ENCODE measurements at places on chromosomes 11 and 22. TPM values are rescaled to one million over a fixed set of nuclear protein-coding genes. Genes with fewer than 3 reads are reported as not detected.

GRCh38 chr11:71117311-71117710 is 135.1 kb downstream of the SHANK2 start:
- peaks cover 3% of the 10 kb centered on the region for H3K4me1 ChIP-seq
- no peaks in the 10 kb centered on the region for H3K36me3 ChIP-seq
- no peak for DNase-seq
- H3K27me3 ChIP-seq = no peaks in the 10 kb centered on the region

DNA sequence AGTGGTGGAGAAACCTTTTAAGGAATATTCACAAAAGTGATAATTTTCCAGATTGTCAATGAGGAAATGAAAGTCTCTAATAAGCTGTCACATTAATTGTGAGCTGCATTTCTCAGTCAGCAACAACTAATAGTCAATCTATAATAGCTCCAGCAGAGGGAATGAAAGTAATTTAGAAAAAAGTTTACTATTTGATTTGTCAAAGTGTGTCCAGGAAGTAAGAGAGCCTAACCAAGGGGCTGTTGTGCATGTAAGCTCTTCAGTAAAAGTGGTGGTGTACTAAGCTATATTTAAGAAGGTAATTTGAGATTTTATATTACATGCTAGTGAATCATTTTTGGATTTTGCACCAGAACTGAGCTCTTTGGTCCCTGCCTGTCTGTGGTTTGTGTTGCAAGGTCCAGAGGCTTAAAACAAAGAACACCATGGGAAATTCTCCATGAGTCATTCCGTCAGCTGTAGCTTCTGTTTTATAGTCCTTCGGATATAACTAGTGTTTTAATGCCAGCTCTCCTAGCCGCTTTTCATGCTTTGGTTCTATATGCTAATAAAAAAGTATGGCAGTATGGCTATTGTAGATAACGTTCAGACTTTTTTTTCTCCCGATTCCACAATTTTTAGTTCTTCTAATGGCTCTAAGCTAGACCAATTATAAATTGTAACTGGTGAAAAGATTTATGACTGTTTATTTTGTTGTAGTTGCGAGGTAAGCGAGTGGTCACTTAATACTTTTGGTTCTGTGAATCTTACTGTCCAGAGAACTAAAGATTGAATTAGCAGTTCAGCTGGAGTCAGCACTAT is 64.6 kb downstream of the ARHGEF12 start:
- peak; percentile 55 for DNase-seq
- no peaks in the 10 kb centered on the region for H3K36me3 ChIP-seq
- H3K4me1 ChIP-seq = peaks cover 55% of the 10 kb centered on the region
- H3K4me3 ChIP-seq = no peak overlapping the region
- H3K27ac ChIP-seq = no peak overlapping the region

The IGSF9B gene
- total RNA-seq = 22.3 TPM

- peaks cover 13% of the 10 kb centered on the region for H3K36me3 ChIP-seq
- H3K27me3 ChIP-seq = no peaks in the 10 kb centered on the region
- H3K4me1 ChIP-seq = peaks cover 12% of the 10 kb centered on the region
Measured at GRCh38 chr22:46866591-46866990, 104.1 kb downstream of the TBC1D22A start.

The LGALS12 gene
- 0.55 TPM for total RNA-seq

The TCN2 gene
- 1.8 TPM for total RNA-seq

The PHETA2 gene
- total RNA-seq = 30.1 TPM

GRCh38 chr11:92224407-92225124 is at the start of gene FAT3:
FAT3 (plus strand) TSS chr11:92224818; CDS start chr11:92352113, 127,295 bp downstream.
- H3K27ac ChIP-seq = peak within 1 kb of the TSS; percentile 20
- no peak for DNase-seq
- peaks cover 38% of the 10 kb centered on the region for H3K27me3 ChIP-seq
- peak within 1 kb of the TSS; percentile 54 for H3K4me3 ChIP-seq
- H3K4me1 ChIP-seq = peaks cover 56% of the 10 kb centered on the region
- H3K36me3 ChIP-seq = no peaks in the 10 kb centered on the region

The P4HA3 gene
- not detected for total RNA-seq

The NNMT gene
- 308 TPM for total RNA-seq

DNA sequence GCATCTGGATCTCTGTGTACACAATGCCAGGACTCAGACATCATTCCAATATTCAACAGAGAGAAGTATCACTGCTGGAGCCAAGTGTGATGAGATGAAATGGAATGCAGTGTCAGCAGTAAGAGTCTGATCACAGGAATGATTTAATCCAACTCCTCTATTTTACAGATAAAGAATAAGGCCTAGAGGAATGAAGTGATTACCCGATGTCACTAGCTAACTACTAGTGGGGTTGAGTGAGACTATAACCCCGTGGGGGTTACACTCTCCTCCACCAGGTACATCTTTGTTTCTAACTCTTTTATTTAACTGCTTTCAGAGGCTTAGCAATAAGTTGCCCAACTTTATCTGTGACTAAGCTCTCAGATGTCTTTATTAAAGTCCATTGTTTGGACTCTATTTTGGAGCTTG is 94.2 kb upstream of the FAT3 start:
- no peak for DNase-seq
- H3K4me3 ChIP-seq = no peak overlapping the region
- H3K4me1 ChIP-seq = peaks cover 6% of the 10 kb centered on the region
- no peaks in the 10 kb centered on the region for H3K36me3 ChIP-seq
- H3K27ac ChIP-seq = no peak overlapping the region
- no peaks in the 10 kb centered on the region for H3K27me3 ChIP-seq

- H3K4me3 ChIP-seq = no peak overlapping the region
- peak; percentile 42 for DNase-seq
- no peaks in the 10 kb centered on the region for H3K36me3 ChIP-seq
- peaks cover 6% of the 10 kb centered on the region for H3K4me1 ChIP-seq
- peak overlapping the region; percentile 15 for H3K27ac ChIP-seq
Measured at GRCh38 chr22:36862251-36863242, 1.7 kb downstream of the NCF4 start.

DNA sequence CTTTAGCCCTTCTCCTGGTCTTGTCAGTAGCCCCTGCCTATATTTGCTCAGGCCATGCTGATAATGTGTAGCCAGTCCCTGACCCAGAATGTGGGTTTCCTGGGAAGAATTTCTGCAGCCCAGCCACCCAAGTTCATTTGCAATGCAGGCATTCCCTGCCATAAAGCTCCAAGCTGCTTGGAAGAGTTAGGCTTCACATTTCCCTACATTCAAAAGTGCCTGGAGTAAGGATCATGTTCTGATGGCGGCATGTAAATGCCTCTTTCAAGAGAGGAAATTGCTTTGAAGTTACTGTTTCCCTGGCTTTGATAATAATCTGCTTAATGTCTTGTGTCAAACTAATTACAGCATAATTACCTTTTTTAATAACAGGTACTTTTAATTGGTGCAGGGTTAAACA is 266.1 kb downstream of the MIAT start:
- H3K27me3 ChIP-seq = no peaks in the 10 kb centered on the region
- H3K4me3 ChIP-seq = no peak overlapping the region
- DNase-seq = no peak
- H3K36me3 ChIP-seq = no peaks in the 10 kb centered on the region

GRCh38 chr11:120566176-120566575 is 54.6 kb downstream of the GRIK4 start:
- no peak for DNase-seq
- H3K27ac ChIP-seq = no peak overlapping the region
- no peaks in the 10 kb centered on the region for H3K36me3 ChIP-seq
- peaks cover 18% of the 10 kb centered on the region for H3K4me1 ChIP-seq
- no peak overlapping the region for H3K4me3 ChIP-seq
- peaks cover 70% of the 10 kb centered on the region for H3K27me3 ChIP-seq

- H3K4me1 ChIP-seq = no peaks in the 10 kb centered on the region
- no peak overlapping the region for H3K4me3 ChIP-seq
- H3K27ac ChIP-seq = no peak overlapping the region
- H3K27me3 ChIP-seq = peaks cover 68% of the 10 kb centered on the region
Measured at GRCh38 chr11:117789241-117789640, 7.8 kb downstream of the DSCAML1 start.

DNA sequence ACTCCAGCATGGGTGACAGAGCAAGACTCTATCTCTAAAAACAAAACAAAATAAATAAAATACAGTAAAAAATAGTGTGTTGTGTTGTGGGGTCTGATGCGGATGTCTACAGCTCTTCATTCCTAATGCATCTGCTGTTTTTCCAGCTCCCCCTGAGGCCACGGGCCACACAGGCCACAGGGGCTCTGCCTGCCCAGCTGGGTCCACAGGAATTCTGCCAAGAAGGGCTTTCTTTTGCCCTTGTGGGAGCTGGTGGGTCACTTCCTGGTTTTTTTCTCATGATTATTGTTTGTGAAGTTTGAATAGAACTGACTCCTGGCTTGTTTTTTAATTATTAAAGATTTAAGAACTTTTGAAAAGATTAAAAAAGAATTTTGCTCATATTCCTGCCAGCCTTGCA is 67.4 kb upstream of the CLDN5 start:
- H3K4me1 ChIP-seq = no peaks in the 10 kb centered on the region
- no peak overlapping the region for H3K4me3 ChIP-seq
- H3K27ac ChIP-seq = no peak overlapping the region
- no peak for DNase-seq
- H3K27me3 ChIP-seq = no peaks in the 10 kb centered on the region
- no peaks in the 10 kb centered on the region for H3K36me3 ChIP-seq

The MS4A7 gene
- not detected for total RNA-seq

The GLYAT gene
- total RNA-seq = not detected

GRCh38 chr22:44192098-44192815 is 11.5 kb downstream of the PARVG start:
- H3K27ac ChIP-seq = no peak overlapping the region
- no peak overlapping the region for H3K4me3 ChIP-seq
- DNase-seq = peak; percentile 26
- peaks cover 25% of the 10 kb centered on the region for H3K27me3 ChIP-seq
- no peaks in the 10 kb centered on the region for H3K4me1 ChIP-seq
- no peaks in the 10 kb centered on the region for H3K36me3 ChIP-seq

The CCDC73 gene
- total RNA-seq = not detected

The CARNS1 gene
- total RNA-seq = 33.3 TPM

DNA sequence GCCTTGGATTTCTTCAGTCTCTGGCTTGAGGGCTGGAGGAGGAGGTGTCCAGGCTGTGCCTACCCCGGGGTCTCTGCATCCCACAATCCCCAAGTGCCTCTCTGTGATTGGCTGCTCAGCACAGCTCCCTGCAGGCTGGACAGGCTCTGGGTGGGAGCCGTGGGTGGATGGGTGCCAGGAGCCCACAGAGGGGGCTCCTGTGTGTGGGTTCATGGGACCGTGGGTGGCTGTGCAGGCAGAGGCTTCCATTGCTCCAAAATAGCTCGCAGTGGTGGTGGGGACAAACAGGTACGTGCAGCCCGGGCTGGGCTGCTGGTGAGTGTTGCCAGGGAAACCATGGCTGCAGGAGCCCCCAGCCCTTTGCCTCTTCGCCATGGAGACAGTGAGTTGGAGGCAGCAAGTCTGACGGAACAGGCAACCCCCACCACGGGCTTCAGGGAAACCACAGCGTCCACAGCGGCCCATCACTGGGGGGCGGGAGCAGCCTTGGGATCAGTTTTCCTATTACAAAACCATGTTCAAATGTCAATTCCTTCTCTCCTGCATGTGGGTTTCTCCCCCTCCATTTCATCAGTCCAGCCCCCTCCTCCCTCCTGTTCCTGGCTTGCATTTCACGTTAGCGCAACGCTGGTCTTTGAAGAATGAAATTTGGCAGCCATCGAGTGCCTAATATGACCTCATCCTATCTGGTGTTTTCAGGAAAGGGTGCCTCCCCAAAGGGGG is 155.2 kb downstream of the TRIM29 start:
- no peak overlapping the region for H3K4me3 ChIP-seq
- no peak for DNase-seq
- H3K4me1 ChIP-seq = no peaks in the 10 kb centered on the region
- H3K27ac ChIP-seq = no peak overlapping the region

The SCARF2 gene
- total RNA-seq = 0.89 TPM

The PRG2 gene
- total RNA-seq = not detected

DNA sequence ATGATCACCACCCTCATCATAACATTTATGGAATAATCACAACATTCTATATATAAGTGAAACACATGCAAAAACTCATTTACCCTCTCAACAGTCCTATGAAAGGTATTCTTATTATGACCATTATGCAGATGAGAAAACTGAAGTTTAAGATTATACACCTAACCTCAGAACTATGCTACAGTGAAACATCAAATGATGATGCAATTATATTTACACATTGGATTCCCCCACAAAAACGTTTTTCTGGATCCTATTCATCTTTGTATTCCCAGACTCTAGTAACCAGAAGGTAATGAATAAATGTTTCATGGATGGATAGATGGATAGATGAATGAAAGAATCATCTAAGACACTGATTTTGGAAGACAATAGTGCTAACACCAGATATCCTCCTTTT is 54.8 kb downstream of the TCP11L1 start:
- DNase-seq = no peak
- no peak overlapping the region for H3K4me3 ChIP-seq
- no peaks in the 10 kb centered on the region for H3K27me3 ChIP-seq
- no peaks in the 10 kb centered on the region for H3K4me1 ChIP-seq

- no peak overlapping the region for H3K4me3 ChIP-seq
- peaks cover 34% of the 10 kb centered on the region for H3K4me1 ChIP-seq
- H3K27me3 ChIP-seq = no peaks in the 10 kb centered on the region
- no peak overlapping the region for H3K27ac ChIP-seq
- peaks cover 21% of the 10 kb centered on the region for H3K36me3 ChIP-seq
Measured at GRCh38 chr11:119912229-119912628, 183.2 kb upstream of the NECTIN1 start.

Data from stomach (tissue), 19 donors.